ENCODE measurements at places on chromosomes 7 and 10.

DNA sequence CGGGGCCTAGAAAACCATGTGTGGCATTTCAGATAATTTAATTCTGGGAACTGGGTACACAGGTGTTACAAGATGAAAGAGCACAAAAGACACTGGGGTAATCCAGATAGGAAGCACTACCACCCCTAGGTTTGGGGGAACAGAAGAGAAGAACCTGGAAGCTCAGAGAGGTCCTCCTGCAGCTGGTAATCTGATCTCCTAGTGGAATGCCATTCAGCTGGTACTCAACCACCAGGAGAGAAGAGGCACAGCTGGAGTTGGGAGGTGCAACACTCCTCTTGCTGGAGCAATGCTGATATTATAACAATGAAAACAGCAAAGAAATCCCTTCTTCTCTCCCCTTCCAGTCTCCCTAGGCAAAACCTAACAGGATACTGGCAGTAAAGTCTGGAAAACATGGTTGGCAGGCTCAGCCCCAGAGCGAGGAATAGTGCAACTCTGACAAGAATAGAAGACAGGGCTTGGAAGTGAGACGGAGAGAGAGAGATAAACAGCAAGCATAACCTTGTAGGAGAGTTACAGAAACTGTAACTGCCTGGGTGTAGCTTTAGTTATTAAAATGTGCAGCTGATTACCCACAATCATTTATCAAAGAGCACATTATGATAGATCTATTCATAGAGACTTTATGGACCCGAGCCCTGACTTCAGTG, 35.0 kb downstream of the NRF1 start:
- DNase-seq: no peak

GRCh38 chr10:131559450-131559911, 248.0 kb upstream of the TCERG1L start:
- DNase-seq: no peak

GRCh38 chr10:3982746-3983442, 197.9 kb upstream of the KLF6 start:
- DNase-seq: no peak

DNA sequence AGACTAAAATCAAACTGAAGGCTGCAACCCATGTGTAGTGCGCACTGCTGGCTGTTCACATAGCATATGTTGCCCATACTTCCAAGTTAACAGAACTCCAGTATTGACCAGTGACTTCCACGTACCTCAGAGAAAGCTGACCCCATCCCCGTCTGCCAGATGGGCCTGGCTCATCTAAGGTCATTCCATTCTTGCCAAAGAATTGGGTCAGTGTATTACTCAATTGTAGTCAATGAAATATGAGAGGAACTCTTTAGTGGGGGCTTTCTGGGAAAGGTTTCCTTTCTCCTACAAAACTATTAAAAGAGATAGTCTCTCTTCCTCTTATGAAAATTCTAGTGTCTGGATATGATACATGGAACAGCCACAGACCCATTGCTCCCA, 238.6 kb downstream of the COBL start:
- no peak for DNase-seq

DNA sequence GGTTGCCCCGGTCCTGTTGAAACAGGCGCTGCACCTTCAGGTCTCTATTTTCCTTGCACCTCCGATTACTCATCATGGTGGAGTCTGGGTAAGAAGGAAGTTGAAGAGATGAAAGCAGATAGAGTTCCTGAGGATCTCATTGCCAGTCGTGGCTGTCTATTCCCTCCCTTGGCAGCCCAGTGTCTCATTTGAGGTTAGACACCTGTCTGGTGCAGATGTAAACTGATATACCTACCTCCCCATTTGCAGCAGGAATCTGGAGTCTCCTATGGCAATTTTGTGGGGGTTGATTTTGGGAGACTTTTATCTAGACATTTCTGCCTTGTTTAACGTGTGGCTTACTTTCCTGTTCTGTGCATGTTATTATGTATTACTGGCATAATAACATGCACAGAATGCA, 212.1 kb downstream of the BICC1 start:
- DNase-seq: no peak
